ENCODE measurements at places on chromosomes 3 and 15.

- DNase-seq = no peak
These were observed 733.7 kb upstream of the CFAP20DC start for GRCh38 chr3:59783468-59783988.

GRCh38 chr3:98735761-98736269 is 27.3 kb upstream of the ST3GAL6 start:
- DNase-seq = no peak

- DNase-seq = no peak
These were observed 61.5 kb downstream of the ASB7 start for GRCh38 chr15:100663915-100664281.

GRCh38 chr3:122975924-122976293 is 51.7 kb downstream of the SEMA5B start:
- DNase-seq = no peak

DNA sequence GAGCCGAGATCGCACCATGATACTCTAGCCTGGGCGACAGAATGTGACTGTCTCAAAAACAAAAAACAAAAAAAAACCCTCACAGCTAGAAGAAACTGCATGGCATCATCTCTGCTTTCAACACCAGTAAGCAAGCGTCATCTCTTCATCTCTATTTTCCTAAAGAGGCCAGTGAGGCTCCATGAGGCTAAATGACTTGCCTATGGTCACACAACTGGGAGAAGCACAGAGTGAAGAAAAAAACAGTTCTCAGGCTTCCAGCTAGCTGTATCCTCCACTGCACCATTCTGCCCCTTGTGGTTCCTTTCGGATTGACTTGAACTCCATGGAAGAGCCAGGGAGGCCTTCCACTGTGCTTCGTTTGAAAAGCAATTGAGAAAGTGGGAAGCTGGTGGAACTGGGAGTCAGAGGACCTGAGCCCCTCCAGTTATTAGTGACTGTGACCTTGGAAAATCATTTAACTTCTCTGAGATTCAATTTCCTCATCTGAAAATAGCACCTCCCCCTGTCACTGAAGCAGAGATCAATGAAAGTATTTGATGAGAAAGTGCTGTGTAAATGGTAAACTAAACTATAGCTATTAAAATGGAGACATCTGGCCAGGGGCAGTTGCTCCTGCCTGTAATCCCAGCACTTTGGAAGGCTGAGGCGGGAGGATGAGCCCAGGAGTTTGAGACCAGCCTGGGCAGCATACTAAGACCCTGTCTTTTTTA is 32.1 kb upstream of the DENND4A start:
- DNase-seq = no peak

- DNase-seq = no peak
These were observed 103.7 kb downstream of the MEX3B start for GRCh38 chr15:81942157-81942556.

- DNase-seq = no peak
These were observed 75.6 kb downstream of the AQP9 start for GRCh38 chr15:58213587-58214338.

- DNase-seq = no peak
These were observed 22.0 kb upstream of the PLA2G4E start for GRCh38 chr15:42042602-42043400.

- DNase-seq = no peak
These were observed 69.5 kb downstream of the CCDC54 start for GRCh38 chr3:107446706-107447105.

DNA sequence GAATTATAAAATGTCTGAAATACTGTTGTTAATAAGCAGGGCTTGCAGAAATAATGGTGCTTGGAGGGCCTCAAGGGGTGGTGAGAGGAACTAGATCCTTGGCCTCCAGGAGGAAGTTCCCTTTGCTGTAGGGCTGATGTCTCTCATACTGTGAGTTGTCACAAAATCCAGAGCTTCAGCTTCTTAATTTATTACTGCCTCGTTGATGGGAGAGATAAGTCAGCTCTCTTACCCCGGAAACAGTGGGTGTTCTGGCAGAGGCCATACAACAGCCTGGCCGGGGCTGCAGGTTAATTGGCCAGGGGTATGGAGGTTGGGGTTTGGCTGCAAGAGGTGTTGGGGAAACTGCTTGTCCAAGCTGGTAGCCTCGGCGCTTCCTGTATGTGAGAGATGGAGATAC is 15.5 kb downstream of the MAPKAPK3 start:
- no peak for DNase-seq

- no peak for DNase-seq
These were observed 7.6 kb downstream of the AGTR1 start for GRCh38 chr3:148705314-148705713.

- no peak for DNase-seq
These were observed 336.3 kb upstream of the CFAP20DC start for GRCh38 chr3:59386165-59386564.

DNA sequence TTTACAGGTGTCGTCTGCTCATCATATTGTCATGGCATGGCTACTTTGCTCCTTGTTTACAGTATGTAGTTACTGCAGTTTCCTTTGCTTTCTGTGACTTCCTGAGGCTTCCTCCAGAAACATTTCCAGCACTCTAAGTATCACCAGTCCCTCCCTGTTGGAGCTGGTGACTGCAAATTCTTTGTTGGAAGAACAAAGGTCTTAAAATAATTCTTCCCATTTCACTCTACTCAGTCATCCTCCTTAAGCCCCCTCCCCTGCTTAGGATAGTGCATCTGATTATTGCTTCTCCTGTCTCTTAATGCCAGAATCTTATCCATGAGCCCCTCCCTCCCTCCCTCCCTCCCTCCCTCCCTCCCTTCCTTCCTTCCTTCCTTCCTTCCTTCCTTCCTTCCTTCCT is 72.0 kb downstream of the C3orf38 start:
- DNase-seq = no peak

DNA sequence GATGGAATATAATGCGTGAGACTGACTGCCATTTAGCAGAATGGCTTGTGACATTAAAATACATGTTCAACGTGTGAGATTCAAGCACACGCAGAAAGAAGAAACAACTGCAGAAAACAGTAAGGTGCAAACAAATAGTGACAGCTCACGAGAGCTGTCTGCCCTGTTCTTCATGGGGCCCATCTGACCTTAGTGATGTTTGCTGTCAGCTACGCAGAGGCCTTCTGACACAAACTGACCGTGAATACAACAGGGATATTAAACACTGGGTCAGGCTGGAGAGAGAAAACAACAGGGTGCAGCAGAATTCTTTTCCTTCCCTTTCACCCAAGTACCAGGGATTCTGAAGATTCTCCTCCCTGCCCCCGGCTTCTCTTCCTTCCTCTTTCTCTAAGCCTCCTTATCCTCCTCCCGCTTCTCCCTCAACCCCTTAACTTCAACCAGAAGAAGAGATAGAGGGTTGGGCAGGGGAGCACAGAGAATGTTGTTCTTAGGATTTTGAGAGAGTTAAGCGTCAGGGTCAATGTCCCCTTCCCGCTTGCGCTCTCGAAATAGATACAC is 2.1 kb downstream of the TNFAIP8L3 start:
- no peak for DNase-seq

DNA sequence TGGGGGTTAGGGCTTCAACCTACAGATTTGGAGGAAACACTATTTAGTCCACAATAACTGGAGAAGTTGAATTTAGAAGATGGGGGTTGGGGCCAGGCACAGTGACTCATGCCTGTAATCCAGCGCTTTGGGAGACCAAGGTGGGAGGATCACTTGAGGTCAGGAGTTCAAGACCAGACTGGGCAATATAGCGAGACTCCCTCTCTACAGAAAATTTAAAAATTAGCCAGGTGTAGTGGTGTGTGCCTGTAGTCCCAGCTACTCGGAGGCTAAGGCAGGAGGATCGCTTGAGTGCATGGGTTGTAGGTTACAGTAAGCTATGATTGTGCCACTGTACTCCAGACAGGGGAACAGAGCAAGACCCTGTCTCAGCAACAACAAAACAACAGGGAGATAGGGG is 5.0 kb upstream of the DYNLT2B start:
- no peak for DNase-seq

- no peak for DNase-seq
These were observed 56.4 kb downstream of the FILIP1L start for GRCh38 chr3:100057716-100058575.

DNA sequence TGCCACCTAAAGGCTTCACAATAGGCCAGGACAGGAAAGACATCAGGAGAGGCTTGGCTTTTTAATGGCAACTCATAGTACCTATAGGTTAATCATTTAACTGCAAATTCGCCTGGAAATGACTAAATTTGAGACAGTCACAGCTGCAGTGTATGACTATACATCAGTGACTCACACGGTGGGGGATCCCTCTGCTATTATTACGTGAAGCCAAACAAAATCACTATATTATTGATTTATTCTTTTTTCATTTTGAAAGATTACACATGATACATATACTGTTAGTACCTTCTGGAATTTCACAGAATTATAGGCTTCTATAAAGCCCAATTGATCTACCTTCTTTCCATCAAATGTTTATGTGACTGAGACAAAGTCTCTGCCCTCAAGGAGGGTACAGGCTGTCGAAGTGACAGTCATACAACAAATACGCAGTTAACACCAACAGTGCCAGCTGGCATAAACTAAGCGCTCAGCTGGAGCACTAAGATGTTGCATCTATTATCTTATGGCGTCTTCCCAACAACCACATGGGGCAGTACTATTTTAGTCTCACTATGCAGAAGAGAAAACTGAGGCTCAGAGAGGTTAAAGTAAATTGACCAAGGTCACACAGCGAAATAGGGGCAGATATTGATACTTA is 82.0 kb upstream of the LMOD3 start:
- DNase-seq = no peak

GRCh38 chr3:178223876-178224275 is 312.4 kb upstream of the KCNMB2 start:
- DNase-seq = no peak

DNA sequence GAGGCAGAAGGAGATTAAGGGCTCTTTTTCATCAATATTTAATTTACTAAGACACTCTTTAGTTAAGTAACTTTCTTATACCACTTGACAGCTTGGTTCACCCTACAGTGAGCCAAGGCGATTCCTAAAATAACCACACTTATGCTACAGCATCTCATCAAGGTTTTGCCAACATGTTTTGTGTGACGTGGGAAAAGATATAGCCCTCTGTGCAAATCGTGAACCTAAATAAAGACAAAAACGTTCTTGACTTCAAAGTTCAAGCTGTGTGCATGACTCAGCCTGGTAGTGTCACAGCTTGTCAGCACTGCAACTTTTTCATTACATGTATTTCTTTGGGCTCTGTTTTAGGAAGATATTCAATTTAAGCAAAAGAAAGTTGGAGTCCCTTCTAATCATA is 297.0 kb upstream of the EPHA3 start:
- no peak for DNase-seq

- no peak for DNase-seq
These were observed 6.8 kb downstream of the PCSK6 start for GRCh38 chr15:101482526-101483371.

- DNase-seq = no peak
These were observed 55.2 kb downstream of the PPM1L start for GRCh38 chr3:160811237-160811548.

- DNase-seq = no peak
These were observed 19.2 kb downstream of the RAD51 start for GRCh38 chr15:40714144-40714543.

- DNase-seq = no peak
These were observed 69.7 kb downstream of the LRRK1 start for GRCh38 chr15:100988857-100989256.

DNA sequence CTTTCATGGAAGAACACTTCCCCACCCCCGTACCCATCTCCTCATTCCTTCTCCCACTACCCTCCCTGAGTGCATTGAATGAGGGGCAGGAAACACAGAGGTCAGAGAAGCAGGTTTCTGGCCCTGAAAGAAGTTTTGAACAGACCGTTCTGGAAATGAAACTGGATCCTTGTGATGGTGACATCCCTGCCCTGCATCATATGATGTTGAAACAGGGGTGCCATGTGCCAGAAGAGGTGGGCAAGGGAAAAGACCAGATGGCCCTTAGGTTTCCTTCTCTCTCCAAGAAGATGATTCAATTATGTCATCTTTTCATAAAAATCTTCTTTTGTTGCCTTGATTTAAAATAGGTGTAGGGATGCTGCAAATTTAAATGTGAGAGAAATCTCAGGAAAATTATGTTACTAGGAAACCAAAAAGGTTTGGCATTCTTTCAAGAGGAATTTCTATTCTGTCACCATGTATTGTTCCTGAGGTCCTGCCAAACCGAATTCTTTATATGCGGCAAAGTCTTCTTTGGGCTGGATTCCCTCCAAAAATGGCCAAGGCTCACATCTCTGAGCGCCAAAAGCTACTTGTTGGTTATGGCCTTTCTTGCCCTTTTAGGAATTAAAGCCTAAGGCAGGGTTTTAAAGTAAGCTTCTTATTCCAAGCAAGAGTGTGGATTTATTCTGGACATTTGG is 19.9 kb upstream of the TNFAIP8L3 start:
- no peak for DNase-seq

DNA sequence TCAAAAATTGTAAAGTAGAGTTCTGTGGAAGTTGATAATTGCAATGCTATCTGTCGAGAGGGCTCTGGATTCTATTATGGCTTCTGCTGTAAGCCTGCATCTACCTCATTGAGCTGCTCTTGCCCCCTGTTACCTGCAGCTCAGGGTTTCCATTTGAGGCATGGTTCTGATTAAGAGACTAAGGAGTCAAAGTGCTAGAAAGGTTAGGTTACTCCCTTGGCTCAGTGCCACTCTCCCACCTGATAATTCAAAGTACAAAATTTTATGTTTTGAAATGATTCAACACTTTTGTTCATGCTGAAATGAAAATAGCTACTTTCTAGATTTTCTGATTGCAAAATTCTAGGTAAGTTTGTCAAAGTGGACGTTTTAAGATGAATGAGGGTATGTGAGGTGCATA is 220.5 kb upstream of the SATB1 start:
- DNase-seq = no peak

DNA sequence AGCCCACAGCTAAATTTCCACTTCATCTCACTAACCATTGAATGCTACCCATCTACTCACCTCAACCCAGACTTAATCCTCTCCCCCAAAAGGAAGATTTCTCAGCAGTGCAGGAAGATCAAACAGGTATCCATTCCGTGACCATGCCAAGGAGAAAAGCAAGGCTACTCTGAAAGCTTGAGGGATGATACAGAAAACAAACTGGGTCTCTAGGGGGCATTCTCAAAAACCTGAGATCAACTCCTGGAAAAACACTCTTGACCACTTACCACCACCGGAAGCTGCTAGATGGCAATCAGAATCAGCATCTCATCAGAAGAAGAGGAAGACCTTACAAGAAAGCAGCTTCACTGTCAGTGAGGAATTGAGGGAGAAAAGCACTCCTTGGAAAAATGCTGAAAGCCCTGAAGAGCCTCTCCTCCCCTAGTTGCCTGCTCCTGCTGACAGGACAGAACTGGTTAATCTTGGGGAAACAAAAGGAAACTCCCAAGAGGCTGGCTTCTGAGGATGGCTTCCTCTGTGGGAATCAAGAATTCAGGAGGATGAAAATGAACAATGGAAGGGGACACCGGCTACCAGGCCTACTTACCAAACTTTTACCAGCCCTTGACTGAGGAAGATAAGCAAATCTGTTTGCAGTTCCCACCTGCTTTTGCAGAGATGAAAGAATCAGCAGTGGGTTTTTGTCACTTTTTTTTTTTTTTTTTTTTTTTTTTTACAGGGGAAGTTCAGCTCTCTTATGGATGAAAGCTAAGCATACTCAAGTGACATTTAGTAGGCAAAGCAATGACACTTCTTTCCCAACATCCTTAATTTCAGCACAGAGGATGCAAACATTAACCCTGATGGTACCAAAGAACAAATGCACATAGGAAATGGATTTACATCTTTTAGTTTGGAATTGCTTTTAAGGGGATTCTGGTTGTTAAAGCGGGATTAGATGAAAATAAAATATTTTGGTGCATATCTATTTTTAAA is at the start of gene ATP8B4:
TSS of gene ATP8B4 (minus strand) at position 171 of the 978 bp plus-strand sequence. CDS start 12,267 bp downstream, outside the sequence.
- no peak for DNase-seq

GRCh38 chr3:59540241-59540640 is 490.4 kb upstream of the CFAP20DC start:
- DNase-seq = no peak

GRCh38 chr3:58202917-58203360 is 7.8 kb downstream of the DNASE1L3 start:
- DNase-seq = peak; percentile 46

All from naive B cell (primary cell).